Vagina (tissue), 2 donors: ENCODE measurements at places on chromosomes 6 and 20.

- DNase-seq = no peak
Observed at GRCh38 chr20:54681869-54682268, 206.5 kb downstream of the DOK5 start.

DNA sequence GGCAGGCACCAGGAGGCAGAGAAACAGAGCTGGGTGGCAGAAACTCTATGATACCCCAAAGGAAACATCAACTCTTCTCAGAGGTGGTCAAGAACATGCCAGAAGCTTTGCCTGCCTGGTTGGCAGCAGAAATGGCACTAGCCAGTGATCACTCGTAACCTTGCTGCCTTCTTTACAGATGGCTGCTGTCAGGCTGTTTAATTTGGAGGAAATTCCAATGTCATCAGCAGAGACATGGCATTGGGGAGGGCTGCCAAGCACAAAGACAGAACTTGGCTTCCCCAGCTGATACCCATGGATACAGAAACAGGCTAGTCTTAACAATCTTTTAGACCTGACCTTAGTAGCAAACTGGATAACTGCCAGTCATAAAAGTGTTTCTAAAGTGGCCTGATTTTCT lies 153.6 kb downstream of the GMPR start:
- DNase-seq = no peak

GRCh38 chr6:24125980-24126379 lies at the start of gene NRSN1:
TSS of gene NRSN1 (plus strand) at chr6:24126215. CDS start at chr6:24134328, 8,113 bp downstream.
- DNase-seq = no peak

DNA sequence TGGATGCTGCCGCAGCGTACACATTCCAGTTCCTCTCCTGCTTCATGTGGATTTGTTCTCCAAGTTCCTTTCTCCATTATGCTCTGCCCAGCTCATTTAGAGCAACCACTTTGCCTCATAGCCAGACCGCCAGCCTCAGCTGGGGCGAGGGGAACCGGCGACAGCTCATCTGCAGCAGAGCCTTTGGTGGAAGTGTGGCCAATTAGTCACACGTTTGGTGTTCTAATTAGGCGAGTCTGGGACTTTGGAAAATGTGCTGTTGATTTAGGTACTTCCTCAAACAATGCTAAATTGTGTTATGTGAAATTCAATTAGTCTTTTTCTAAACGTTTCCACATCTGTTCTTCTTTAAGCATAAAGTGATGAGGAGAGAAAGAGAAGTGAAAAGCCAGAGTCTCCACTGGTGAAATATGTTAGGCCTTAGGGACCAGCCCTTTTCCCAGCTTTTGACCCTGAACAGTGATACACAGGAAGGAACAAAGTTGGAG lies 217.9 kb downstream of the TBX18 start:
- no peak for DNase-seq

DNA sequence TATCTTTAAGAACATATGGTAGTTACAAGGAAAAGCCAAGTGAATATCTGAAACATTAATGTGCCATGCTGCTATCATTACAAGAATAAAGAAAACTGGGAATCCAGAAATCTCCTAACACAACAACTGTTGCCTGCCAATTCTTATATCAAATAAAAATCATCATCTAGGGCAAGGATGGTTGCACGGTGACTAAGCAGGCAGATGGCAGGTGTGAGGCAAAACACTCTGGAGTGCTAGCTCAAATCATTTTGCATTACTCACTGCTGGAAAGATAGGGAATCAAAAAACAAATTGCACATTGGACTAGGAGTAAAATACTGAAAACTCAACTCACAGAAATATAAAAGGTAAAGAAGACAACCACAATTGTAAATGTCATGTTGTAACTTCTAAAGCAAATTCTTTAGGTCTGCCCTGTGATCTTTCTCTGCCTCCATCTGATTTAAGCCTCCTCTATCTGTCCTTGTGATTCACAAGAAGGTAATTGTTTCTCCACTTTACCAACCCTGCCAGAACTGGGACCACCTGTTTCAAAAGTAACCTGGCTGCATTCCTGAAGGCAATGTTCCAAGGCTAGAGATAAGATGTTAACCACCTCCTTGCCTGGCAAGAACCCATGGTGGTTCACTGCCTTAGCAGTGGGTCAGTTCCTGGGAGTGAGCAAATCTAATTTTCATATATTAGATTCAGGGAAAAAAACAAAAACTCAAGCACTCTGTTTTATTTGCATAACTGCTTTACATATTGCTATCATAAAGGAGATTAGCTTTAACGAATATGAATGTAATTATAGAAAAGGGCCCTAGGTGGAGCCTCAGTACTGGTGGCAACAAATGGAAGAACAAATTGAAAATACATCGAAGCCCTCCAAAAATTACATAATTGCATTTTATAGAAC lies 33.1 kb upstream of the LCA5 start:
- DNase-seq = no peak

DNA sequence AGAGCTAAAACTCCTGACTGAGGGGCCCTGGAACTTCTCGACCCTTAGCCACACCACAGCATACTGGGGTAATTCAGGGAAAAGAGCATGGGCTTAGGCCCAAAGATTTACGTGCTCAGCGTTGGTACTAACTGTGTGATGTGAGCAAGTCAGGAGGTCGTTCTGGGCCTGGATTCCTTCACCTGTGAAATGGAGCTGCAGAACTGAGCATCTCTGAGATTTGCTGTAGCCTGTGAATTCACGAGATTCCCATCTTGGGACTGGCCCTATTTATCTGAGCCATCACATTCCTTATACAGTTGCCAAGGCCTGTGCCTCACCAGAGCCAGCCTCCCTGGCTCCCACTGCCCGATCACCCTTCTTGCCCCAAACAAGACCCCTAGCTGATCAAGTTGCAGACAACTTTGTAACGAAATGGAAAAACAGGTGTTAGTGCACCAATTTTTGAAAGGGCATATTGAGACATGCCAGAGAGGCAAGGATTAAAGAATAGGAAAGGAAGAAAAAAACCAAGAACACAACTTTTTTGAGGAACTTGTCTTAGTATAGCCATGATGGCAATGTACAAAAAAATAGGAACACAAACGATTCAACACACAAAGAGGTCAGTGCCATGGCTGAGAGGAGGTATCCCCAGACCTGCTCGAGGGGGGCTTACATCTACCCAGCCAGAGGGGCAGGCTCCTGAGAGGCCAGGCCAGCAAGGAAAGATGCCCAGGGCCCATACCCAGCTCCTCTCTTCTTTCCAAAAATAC lies 323.0 kb upstream of the JARID2 start:
- DNase-seq = no peak

DNA sequence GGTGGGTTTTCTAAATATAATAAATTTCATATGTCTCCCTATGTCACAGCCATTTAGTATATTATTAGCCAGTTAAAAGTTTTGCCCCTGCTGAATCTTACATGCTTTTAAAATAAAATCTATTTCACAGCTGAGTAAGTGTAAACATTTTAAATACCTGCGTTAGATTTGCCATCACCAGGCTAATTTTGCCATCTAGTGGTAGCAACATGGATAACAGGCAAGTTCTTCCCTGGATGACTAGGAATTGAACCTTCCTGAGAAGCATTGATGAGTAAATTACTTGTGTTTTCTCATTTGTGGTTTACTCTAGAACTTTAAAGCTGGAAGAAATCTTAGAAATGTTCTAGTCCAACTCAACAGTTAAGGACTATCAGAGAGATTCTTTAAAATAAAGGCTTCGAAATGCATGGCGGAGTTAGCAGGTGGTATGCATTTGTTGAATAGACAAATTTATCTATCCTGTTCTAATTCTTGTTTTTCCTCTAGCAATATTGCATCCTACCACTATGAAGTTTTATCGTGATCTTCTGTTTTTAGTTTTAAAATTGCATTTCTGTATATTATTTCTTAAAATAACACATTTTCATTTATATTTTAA lies 2.6 kb downstream of the PRSS35 start:
- no peak for DNase-seq

DNA sequence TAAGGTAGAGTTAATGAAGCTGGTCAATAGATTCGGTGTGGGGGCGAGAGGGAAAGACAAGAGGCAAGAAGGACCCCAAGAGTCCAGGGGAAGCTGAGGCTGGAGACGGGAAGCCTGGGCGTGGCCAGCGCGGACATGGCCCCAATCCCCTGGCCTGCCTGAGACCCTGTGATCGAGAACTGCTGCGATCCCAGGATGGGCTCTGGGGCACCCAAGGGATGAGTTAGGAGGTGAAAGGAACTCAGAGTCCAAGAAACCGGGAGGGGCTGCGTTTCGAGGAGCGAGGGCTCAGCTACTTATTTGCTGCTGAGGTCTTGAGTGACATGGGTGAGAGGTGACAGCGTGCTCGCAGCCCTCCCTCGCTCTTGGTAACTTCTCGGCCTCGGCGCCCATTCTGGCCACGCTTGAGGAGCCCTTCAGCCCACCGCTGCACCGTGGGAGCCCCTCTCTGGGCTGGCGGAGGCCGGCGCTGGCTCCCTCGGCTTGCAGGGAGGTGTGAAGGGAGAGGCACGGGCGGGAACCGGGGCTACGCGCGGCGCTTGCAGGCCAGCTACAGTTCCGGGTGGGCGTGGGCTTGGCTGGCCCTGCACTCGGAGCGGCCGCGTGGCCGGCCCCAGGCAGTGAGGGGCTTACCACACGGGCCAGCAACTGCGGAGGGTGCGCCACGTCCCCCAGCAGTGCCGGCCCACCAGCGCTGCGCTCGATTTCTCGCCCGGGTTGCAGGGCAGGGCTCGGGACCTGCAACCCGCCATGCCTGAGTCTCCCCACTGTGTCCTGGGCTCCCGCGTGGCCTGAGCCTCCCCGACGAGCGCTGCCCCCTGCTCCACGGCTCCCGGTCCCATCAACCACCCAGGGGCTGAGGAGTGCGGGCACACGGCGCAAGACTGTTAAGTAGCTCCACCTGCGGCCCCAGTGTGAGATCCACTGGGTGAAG lies 58.2 kb downstream of the IRF4 start:
- no peak for DNase-seq
